ENCODE measurements at places on chromosomes 2 and 18.

GRCh38 chr18:11996190-11996754, 15.0 kb downstream of the IMPA2 start:
- DNase-seq, result no peak

DNA sequence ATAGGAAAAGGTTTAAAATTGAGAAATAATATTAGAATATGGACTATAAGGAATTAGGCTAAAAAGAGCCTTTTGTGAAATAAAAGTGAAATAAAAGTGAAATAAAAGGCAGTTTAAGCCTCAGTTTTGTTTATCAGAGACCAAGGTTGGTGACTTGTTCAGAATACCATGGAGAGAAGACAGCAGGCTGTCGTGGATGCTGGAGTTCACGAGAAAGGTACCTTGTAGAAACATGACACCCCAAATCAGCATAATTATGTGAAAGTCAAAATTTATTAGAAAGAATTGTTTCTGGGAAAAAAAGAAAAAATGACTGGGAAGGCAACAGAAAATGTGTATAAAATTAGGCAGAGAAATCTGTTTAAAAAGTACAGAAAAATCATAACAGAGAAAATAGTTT, 46.5 kb upstream of the SPAG16 start:
- no peak for DNase-seq

DNA sequence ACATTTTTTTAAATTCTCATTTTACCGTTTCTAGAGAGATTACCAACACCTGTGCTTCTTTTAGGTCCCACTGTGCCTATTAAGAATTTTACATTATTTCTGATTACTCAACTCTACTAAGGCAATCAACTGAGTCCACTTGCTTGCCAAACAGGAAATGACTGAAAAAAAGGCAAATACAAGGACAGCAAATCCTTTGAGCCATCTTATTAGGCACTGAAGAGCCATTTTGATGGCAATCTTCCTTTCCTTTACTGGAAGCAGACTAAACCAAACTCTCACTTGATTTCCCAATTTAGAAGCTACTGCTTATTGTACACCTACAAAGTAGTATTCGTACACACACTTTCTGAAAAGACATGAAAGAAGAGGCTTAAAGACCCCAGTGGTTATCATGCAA, 121.4 kb upstream of the COL3A1 start:
- no peak for DNase-seq

- DNase-seq, result no peak
These were observed 25.8 kb downstream of the CAPN13 start for GRCh38 chr2:30781451-30781850.

DNA sequence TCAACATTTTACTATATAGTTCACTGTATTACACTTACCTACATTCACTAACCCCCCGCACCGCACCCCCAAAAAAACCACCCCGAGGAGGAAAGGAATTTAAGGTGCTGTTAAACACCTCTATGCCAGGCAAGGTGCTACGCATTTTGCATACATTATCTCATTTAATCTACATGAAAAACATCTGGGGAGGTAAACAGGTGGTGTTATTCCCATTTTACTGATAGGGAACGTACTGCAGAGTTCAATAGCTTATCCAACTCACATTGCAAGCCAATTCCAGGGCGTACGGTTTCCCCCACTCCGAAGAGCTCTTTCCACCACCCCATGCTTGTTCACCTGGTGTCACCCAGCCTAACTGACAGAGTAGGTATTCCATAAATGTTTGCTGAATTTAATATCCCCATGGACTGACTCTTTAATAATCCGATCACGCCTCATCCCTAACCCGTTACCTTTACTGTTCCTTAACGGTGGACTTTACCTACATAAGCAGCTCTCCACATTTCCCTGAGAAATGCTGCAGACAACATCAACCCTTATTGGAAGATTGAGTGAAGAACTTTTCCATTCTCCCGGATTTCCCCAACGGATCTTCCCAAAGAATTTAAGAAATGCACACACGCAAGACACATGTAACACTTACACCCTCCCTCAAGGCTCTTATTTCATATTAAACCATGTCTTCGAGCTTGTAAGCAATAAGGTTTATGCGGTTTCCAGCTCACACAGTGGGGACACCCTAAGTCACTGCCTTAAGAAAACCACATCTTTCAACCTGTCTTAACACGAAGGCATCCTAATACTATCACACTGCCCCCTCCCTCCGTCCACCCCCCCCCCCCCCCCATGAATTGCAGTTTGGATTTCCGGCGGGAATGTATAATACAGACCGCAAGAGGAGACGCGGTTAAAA, 1.2 kb downstream of the RAPH1 start:
- DNase-seq, result no peak

DNA sequence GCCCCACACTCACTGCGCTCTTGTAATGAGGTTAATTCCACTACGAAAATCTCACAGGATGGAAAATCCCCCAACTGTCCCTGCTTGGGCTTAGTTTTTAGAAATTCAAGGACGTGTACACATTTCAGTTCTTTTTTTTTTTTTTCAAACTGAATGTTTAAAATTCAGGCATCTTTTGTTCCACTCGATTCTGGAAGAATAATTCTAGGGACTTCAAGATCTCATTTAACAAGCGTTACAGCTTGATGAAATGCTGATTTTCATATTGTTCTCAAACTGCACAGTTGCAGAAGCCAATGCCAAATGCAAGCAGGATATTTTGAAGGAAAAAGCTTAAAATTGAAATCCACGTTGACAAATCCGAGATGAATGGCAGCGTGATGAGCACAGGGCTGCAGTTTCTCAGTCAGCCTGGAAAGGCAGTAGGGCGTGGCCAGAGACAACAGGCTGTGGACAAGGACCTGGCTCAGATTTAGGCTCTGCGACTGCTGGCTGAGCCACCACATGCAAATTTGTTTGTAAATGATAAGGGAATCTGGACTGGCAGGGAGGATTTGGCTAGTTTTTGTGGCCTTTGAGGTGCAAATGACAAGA, 128.1 kb upstream of the MYCN start:
- no peak for DNase-seq

DNA sequence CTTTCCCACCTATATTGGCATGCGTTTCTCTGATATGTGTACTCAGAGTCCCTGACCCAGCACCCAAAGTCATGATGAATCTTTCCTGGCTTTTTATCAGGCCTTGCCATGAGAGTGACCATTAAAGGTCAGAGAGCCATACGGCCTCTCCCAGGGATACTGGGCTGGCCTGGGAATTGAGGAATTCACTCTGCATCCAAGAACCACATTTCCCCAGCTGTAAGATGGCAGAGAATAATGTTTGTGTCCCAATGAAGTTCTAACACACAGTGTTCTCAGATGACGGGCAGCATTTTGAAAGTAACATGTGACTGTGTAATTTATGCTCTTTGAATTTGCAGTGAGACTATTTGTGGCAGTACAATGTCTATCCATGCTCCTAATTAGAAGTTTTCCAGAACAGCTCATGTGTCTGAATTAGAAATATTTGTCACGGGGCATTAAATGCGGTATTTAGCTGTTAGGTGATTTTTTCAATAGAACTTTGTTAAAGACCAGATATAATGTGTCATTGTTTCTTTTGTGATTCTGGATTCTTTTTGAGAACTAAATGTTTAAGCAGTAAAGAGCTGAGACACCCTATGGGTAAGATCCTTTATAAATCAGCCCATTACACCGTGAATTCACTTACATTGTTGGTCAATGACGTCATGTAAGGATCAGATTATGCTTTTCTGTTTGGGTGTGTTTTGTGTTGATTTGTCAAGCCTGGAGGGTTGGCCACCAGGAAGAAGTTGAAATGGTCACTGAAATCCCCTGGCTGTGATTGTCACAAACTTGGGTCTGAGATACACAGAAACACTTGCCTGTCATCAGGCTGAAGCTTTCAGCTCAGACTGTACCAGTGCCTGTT, 7.3 kb upstream of the SLC3A1 start:
- DNase-seq, result peak; percentile 49

DNA sequence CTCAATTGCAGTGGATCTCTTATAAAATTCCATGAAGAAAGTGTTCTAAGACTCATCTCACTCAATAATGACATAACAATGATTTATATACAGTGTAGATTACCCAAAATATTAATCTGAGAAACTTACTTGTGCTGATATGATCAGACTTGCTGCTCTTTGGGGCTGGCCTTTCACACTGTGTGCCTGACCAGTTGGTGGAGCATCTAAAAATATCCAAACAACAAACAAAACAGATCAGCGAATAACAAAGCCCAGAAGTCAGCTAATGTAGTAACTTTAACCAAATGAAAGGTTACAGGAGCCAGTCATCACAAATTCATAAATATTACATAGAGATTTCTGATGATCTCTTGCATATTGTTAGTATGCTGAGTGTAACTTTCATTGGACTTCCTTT, 1466.8 kb upstream of the NXPH2 start:
- DNase-seq, result no peak

GRCh38 chr2:232229911-232230310, 148.6 kb upstream of the ALPP start:
- no peak for DNase-seq

GRCh38 chr2:19676770-19677169, 225.0 kb downstream of the TTC32 start:
- DNase-seq, result no peak

- no peak for DNase-seq
These were observed 79.2 kb upstream of the EPC2 start for GRCh38 chr2:148565272-148565894.

GRCh38 chr2:148906124-148906523, 31.1 kb downstream of the KIF5C start:
- no peak for DNase-seq

- no peak for DNase-seq
These were observed 88.6 kb downstream of the SLC5A7 start for GRCh38 chr2:108074946-108075345.

DNA sequence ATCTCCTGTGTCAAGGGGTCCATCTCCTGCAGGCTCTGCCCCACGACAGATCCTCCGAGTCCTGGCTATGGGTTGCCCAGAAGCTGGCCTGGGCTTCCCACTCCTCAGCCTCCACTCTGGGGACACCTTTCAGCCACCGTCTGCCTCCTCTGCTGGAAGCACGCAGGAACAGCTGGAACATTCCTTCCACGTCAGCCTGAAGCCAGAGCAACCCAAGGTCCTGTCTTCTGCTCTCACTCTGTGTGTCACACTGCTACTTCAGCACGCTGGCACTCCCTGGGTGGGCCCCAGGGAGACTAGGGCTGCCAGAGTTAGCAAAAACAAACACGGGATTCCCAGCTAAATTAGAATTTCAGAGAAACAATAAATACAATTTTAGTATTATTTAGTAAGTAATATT, 148.8 kb downstream of the HRH4 start:
- DNase-seq, result no peak

DNA sequence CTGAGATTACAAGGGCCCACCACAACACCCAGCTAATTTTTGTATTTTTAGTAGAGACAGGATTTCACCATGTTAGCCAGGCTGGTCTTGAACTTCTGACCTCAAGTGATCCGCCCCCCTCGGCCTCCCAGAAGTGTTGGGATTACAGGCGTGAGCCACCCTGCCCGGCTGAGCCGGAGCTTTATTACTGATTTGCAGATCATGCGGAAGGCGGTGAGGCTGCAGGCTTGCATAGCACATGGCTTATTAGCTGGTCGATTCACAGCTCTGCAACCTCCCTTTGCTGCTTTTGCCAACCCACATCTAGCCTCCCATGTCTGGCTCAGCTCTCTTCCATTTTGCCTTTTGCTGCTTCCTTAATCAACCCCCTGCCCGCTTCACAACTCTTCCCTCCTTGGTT, 210.3 kb downstream of the VAPA start:
- DNase-seq, result no peak

GRCh38 chr2:129910446-129911362, 68.8 kb upstream of the RAB6C start:
- no peak for DNase-seq

DNA sequence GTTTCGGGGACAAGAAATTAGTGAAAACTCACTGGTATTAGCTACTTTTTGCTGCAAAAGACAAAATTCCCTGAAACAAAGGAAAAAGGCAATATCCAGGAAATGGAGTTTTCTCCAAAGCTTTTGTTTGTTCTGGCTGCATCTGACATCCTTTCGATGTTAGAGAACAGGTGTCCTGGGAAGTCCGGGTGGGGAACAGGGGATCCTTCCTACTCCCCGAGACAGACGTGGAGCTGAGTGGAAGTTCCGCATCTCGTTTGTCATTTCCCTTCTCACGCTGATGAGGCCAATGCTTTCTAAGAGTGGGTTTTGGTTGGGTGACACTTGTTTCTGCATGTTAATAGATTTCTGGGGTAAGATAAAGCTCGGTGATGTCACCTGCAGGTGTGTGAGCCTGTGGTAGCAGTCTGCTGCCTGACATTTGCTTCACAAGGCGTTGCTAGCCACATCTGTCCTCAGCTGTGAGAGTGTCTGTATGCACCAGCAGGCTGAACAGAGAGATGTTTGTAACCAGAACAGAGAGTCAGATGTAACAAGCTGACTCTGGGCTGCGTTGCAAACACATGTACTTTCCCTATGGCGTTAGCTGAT, 125.9 kb downstream of the ACOXL start:
- peak; percentile 50 for DNase-seq

DNA sequence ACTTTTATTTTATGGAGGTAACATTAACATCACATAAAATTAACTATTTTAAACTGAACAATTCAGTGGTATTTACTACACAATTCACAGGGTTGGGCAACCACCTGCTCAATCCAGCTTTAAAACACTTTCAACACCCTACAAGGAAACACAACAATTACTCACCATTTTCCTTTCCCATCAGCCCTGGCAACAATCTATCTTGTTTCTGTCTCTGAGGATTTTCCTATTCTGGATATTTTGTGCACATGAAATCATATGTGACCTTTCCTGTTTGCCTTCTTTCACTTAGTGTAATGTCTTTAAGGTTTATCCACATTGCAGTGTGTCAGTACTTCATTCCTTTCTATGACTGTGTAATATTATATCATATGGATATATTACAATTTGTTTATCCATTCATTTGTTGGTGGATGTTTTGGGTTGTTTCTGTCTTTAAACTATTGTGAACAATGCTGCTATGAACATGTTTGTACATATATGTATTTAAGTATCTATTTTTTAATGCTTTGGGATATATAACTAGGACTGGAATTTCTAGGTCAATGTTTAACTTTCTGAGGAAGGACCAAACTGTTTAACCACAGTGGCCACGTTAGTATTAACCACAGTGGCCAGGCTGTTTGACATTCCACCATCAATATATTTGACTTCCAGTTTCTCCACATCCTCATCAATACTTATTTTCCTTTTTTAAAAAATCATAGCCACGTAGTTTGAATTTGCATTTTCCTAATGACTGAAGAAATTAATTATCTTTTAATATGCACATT, 72.4 kb upstream of the KIF5C start:
- DNase-seq, result no peak

- DNase-seq, result no peak
These were observed 12.5 kb downstream of the OTOF start for GRCh38 chr2:26465266-26465925.
